Hematopoietic multipotent progenitor cell (in vitro differentiated cells): ENCODE measurements at places on chromosomes 13 and 19. TPM values are rescaled to one million over a fixed set of nuclear protein-coding genes. Genes with fewer than 3 reads are reported as not detected.

DNA sequence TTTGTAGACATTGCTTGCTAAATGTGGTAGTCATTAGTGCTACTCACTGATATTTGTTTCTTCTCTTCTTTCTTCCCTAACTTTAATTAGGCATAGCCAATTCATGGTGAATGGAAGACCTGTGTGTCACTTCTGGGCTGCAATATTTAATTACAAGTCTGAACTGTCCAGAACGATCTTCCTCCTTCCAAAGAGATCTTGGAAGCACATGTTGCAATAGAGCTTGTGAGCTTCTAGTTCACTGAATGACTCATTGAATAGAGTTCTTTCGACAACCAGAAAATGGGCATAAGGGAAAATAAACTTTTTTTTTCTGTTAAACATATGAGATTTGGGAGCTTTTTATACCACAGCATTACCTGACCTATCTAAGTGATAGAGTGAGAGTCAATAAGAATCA is 1264.6 kb downstream of the PCDH9 start:
- no peak for DNase-seq

DNA sequence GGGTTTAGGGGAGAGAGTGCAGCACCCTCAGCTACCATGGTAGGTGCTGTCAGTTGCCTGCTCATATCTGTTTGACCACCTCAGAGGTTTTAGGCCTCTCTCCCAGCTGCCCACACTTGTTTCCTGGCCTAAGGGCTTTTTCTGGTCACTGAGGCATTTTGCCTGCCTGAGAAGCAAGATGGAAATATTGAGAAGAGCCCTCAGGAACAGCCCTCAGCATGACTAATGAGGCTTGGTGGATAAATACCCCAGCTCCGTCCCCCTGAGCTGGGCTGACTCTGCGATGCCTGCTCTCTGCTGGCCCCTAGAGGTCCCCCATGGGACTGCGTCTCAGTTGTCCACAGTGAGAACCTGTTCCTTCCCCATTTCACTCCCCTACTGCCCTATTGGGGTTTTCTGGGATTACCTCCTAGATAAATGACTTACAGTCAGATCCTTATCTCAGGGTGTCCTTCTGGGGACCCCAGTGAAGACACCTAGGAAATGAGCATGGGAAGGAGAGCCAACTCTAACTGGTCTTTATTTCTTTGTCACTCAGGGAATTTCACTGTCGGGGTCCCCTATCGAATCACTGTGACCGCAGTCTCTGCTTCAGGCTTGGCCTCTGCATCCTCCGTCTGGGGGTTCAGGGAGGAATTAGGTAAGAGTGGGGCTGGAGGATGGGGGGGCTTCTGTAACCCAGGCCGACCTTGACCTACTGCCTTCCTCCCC is 13.3 kb downstream of the PALM3 start:
- peak; percentile 68 for DNase-seq

DNA sequence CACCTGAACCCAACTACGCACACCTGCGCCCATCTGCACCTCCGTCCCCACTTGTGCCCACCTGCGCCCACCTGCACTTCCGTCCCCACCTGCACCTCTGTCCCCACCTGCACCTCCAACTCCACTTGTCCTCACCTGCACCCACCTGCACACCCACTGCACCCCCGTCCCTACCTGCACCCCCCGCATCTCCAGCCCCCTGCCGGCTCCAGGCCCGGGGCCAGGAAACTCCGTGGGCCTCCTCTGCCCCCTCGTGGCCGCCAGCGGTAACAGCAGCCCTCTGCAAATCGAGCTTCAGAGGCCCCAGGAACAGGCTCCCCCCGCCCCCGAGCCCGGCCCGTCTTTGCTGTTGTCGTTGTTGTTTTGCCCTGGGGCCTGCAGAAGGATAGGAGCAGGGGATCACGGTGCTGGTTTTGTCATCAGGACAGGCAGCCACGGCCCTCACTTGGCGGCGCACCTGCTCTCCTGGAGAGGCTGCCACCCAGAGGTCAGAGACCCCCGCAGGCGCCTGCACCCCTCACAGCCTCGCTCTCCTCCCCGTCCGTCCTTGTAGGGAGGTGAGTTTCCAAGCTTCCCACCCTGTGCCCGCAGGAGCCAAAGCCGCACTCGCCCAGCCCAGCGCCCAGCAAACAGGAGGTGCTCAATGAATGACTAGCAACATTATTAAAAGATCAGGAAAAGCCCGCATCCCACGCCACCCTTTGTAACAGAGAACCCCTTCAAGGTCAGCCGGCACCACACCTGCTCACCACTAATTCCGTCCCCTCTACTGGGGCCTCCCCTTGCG is 65.4 kb downstream of the GNG7 start:
- DNase-seq: no peak

DNA sequence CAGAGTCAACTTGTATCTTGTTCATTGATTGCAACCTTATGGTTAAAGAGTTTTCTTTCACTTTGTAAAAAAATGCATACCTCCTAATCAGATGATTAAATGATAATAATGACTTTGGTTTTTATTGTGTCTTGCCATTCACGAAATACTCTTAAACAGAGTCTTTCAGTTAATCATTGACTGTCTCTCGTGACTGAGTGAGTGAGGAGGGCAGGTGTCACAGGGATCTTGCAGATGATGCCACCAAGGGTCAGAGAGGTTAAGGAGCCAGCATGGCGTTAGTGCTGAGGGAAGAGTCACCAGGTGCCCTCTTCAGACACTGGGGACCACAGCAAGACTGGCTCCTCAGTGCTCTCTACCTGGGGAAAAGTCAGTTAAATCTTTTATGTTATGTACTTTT is 8.0 kb downstream of the GPATCH1 start:
- no peak for DNase-seq

Gene SHFL
- total RNA-seq: 56.8 TPM

GRCh38 chr19:45469945-45470761 is 2.4 kb downstream of the FOSB start:
- DNase-seq: no peak

GRCh38 chr19:18433015-18433691 is 4.8 kb downstream of the ISYNA1 start:
- DNase-seq: peak; percentile 78

Gene POU2F2
- total RNA-seq: 5.7 TPM

- DNase-seq: no peak
Observed at GRCh38 chr19:19650331-19650730, 6.9 kb upstream of the GMIP start.

- DNase-seq: no peak
Observed at GRCh38 chr13:30034458-30034795, 184.0 kb upstream of the UBL3 start.

- DNase-seq: peak; percentile 97
Observed at GRCh38 chr13:48505597-48506091, 27.2 kb downstream of the RCBTB2 start.

GRCh38 chr13:111252446-111253364 is 67.7 kb upstream of the TEX29 start:
- no peak for DNase-seq

- DNase-seq: no peak
Observed at GRCh38 chr19:45278087-45278486, 27.0 kb downstream of the MARK4 start.

GRCh38 chr13:71303144-71303543 is 563.9 kb downstream of the DACH1 start:
- no peak for DNase-seq

Gene CNN1
- total RNA-seq: under 0.01 TPM

- peak; percentile 43 for DNase-seq
Observed at GRCh38 chr19:55305491-55305890, 19.6 kb downstream of the TMEM150B start.

DNA sequence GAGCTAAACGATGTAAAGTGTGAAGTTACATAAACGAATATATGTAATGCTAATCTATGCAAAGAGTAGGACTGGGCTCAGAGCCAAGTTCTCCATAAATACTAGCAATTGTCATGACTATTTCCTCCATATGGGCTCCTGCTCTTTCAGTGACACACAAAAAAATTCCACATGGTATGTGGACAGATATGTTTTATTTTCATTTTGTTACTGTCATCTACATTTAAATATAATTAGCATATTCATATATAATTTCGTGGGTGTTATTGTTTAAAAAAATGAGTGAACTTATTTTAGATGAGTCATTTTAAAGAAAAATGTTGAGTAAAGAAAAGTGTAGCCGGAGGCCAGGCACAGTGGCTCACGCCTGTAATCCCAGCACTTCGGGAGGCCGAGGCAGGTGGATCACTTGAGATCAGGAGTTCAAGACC is 5.0 kb upstream of the IGSF23 start:
- peak; percentile 29 for DNase-seq

Gene TSSK6
- total RNA-seq: 5.4 TPM

- DNase-seq: no peak
Observed at GRCh38 chr13:49584771-49585182, 581 bp downstream of the RCBTB1 start.

Gene MBD3L3
- total RNA-seq: not detected

Gene POU4F1
- total RNA-seq: under 0.01 TPM

DNA sequence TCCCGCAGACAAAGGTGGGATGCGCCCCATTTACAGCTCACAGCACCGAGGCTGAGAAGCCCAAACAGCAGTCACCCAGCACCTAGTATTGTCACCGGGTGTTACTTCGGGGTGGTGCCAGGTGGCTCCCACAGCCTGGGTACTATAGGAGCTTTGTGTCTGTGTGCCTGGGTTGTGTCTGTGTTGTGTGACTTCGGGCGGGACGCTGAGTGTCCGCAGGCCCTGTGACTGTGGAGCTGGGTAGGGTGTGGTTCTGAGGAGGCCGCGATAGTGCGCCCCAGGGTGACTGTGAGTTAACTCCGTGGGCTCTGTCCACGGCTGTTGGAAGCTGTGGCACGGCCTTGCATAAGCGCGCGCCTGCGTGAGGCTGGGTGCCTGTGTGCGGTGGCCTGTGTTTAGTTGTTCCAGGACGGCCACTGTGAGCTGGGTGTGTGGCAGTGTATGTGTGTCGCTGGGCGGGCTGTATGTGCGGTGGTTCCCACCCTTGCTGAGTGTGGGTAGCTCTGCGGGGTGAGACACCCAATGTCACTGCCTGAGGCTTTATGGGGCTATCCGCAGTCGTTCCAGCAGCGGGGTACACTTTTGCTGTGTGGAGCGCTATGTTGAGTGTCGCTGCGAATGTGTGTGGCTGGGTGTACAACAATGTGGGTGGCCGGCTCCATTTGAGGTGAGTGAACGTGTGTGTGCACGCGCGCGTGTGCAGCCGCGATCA is 559 bp upstream of the SSBP4 start:
- no peak for DNase-seq

DNA sequence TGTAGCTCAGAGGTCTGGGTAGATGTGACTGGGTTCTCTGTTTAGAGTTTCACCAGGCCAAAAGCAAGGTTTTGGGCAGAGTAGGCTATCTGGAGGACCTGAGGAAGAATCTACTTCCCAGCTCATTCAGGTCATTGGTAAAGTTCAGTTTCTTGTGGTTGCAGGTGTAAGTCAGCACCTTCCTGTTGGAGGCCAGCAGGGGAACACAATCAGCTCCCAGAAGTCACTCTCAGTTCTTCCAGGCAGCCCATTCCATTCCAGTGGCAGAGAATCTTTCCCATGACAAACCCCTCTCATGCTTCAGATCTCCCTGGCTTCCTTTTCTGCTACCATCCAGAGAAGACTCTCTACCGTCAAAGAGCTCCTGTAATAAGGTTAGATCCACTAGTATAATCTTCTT is 176.2 kb upstream of the UFM1 start:
- DNase-seq: no peak

DNA sequence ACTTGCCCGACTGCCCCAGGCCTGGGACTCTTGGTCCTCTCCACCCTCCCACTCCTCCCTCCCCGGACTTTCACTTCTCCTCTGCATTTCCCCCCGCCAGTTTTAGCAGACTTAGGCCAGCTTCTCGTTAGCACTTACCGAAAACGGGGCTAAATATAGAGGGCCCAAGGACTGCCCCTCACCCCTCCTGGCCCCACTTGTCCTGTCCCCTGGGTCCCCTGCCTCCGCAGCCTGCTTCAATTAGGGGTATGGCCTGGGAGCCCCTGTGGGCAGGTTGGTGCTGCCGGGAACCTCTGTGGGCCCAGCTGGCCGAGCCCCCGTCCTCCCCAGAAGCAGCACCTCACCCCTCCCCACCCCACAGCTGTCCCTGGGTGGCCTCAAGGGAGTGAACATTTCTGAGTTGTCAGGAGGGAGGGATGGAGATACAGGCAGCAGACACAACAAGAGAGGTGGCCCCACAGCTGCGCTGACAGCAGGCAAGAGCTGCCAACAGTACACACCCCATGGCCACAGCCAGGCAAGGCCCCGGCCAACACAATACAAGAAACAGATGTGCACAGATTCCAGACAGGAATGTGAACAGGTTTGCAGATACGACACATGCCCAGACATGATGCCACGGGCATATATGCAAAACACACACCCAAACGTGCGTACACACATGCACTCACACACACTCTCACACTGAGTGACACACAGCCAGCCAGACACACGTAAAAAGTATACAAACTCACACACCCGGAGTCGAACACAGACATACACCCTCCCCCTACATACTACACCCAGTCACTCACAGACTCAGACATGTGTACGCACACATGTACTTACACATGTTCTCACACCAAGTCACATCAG is 2.6 kb downstream of the POU2F2 start:
- DNase-seq: no peak

DNA sequence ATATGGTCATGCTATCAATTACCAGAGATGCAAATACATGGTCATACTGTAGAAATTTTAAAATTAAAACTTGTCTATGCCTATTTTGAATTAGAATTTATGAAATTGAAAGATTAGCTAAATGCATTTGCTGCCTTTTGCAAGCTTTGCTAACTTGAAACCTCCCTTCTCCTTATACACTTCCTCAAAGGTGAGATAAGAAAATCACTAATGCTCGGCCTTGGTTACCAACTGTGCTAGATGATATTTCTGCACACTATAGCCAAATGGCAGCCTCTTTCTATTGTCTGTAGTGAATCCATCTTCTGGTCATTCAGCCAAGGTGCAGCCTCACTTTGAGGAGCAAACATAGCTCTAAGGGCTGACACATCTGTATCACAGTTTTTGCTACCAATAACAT is 31.1 kb upstream of the MYCBP2 start:
- no peak for DNase-seq

- DNase-seq: peak; percentile 12
Observed at GRCh38 chr13:91399189-91400062, 1.0 kb downstream of the GPC5 start.

DNA sequence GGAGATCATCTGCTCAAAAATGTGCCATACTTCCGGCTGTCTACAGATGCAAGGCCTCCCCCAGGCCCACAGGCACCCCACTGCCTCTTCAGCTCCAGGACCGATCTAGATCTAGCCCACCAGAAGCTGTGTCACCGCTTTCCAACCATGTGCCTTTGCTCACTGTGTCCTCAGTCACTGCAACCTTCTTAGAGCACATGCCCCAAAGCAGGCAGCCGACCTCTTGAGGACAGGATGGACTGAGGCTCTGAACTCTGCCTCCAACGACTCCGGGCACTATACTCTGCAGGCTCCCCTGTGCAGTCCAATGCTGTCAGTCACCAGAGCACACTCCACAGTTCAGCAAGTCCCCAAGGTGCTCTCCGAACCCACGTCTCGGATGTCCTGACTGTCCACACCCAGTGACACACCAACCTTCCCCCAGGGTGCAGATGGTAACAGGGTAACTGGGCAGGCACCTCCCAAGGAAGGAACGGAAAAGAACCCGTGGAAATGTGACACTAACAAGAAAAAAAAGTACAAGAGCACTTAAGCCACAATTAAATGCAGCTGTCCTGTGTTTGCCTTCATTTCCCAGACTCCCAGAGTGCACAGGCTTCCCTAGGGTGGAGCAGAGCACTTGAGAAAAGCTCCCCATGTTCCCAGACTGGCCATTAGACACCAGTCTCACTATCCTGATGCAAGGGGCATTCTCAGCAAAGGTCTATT is 4.8 kb downstream of the STK24 start:
- DNase-seq: no peak

Gene PAN3
- total RNA-seq: 50.4 TPM
